Amniotic stem cell (primary cell): ENCODE measurements at places on chromosomes 6 and 20.
A peak's percentile ranks its signal among the peaks of the same experiment; 100 is the strongest.

GRCh38 chr6:49995278-49995677 lies 25.9 kb upstream of the DEFB113 start:
- no peak for DNase-seq

GRCh38 chr6:48983377-48983776 lies 479.7 kb downstream of the MMUT start:
- no peak for DNase-seq

GRCh38 chr20:33852626-33853506 lies 41.7 kb downstream of the CHMP4B start:
- no peak for DNase-seq

DNA sequence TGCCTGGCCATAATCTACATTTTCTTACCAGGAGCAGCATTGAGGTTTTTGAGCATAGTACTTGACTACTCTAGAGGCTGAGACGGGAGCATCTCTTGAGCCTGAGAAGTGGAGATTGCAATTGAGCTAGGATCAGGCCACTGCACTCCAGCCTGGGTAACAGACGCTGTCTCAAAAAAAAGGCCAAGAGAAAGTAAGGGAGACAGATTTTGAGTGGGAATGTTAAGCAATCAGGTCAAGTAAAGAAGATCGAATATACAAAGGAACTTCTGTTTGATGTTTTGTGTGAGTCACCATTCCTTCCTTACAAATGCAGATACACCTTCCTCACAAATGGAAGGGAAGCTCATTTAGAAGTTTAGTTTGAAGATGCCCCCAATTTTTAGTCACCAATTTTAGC lies 4.4 kb downstream of the PNRC1 start:
- DNase-seq, result no peak

- no peak for DNase-seq
These were observed 6.5 kb upstream of the SLC24A3 start for GRCh38 chr20:19205981-19206396.

- DNase-seq, result no peak
These were observed 518.0 kb downstream of the CD109 start for GRCh38 chr6:74213995-74214394.

- DNase-seq, result no peak
These were observed 44.9 kb upstream of the BCAS1 start for GRCh38 chr20:54115172-54115854.

DNA sequence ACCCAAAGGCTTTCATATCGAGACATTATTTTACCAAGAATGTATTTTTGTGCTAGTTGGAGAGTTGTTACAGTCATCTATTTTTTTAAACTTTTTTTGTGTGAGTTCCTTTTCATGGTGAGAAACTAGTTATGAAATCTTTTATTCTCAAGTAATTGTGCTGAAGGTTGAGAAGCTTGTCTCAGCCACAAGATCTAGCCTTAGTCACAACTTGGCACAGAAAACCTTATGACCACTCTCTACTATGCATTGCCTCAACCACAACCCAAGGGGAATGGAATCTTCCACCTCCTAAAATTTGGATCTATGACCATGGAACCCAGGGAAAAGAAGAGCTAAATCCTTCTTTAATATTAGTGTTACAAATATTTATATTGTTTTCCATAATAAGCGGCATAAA lies 58.5 kb downstream of the HS3ST5 start:
- DNase-seq, result no peak

- peak; percentile 19 for DNase-seq
These were observed 29.8 kb upstream of the GMDS start for GRCh38 chr6:2274981-2275891.

DNA sequence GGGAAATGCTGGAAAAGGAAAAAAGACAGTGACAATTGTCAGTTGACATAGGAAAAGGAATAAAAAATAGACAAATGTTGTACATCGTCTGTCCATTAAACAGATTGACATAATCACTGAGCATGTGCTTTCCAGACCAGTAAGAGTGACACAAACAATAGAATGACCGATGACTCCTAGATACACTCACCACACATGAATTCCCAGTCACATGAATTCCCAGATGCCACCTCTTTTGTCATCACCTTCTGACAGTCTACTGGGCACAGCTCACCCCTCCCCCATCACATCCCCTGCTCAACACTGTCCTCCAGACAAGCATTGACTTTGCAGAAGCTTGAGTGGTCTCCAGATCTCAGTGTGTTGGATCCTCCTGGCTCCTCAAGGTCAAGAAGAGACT lies 25.9 kb downstream of the POM121L2 start:
- DNase-seq, result no peak

DNA sequence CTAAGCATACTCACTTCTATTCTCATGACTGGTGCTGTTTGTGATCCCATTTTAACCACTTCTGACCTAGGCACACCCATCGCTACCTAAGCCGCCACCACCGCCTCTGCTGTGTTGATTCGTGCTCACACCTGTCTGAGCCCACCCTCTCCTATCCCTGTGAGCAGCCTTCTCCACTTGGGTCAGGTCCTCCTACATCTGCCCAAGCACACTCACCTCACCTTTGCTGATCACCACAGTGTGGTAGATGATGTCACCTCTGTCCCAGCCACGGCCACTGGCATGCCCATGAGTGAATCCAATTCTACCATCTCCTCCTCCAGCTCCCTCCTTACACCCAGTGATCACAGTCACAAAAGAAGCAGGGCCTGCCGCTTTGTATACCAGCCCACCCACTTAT lies 20.8 kb downstream of the MUC22 start:
- no peak for DNase-seq

GRCh38 chr6:157406661-157407060 lies 25.7 kb downstream of the ZDHHC14 start:
- no peak for DNase-seq
